ENCODE measurements at places on chromosomes 12 and 14.
A peak's percentile ranks its signal among the peaks of the same experiment; 100 is the strongest.

DNA sequence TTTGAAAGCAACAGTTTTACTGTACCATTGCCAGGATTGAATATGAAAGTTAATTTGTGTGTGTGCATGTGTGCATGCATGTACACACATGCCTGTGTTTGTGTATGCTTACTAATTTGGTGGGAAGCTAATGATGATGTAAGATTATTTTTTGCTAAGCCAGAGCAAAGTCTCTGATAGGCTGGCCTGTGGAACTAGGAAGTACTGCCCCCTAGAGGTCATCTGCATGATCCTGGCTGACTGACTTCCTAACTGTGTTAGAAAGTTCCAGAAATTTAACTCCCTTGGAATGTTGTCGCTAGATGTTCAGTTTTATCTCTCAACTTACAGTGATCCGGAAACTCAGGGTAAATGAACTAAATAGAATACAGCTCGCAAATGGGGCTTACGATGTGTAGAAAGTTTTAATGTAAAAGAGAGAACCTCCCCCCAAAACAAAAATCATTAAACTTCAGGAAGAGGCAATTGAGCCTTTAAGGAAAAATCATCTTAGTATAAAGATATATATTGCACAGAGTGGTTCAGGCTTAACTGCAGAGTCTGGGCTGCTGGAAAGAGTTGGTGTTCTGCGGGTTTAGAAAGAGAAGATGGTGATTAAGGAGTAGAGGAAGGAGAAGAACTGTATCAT, 34.3 kb upstream of the SLC38A1 start:
- DNase-seq, result no peak

DNA sequence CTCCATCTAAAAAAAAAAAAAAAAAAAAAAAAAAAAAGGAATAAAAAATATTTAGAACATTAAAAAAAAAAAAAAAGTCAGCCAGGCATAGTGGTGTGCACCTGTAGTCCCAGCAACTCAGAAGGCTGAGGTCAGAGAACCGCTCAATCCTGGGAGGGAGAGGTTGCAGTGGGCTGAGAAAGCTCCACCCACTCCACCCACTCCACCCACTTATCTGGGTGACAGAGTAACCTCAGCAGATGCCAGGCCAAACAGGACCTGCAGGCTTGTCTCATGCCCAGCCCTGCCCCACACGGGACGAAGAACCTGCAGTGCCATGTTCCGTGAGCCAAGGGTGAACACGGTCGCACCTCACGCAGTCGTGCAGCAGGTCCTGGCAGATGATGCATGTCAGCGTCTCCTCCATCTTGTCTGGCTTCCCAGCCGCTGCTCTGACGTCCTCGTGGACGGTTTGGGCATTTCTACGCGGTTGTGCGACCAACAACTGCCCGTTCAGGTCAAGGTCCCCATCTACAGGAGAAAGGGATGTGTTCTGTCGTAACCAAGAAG, 28.6 kb downstream of the CHFR start:
- DNase-seq, result no peak

- no peak for DNase-seq
Observed at GRCh38 chr12:121190523-121191031, 19.4 kb upstream of the P2RX4 start.

- DNase-seq, result peak; percentile 73
Observed at GRCh38 chr12:130818635-130819576, 20.1 kb downstream of the STX2 start.

- no peak for DNase-seq
Observed at GRCh38 chr12:121933522-121934308, 15.3 kb downstream of the CFAP251 start.

DNA sequence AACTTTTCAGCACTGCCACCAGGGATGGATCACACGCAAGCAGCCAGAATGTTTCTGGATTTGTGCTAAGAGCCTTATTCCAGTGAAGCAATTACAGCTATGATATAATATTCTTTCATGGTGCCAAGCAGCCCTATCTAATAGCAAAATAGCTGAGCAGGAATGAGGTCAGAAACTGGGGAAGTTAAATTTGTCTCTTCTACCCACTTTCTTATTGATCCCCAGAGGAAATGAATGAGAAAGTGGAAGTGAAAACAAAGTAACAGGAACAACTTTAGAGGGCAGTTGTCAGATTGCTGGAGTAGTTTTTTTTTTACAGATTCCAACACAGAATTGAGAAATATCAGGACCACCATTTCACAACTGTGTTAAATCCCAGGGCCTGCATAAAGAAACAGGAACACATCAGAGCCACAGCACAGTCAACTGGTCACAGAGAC, 44.8 kb downstream of the GCH1 start:
- DNase-seq, result no peak

DNA sequence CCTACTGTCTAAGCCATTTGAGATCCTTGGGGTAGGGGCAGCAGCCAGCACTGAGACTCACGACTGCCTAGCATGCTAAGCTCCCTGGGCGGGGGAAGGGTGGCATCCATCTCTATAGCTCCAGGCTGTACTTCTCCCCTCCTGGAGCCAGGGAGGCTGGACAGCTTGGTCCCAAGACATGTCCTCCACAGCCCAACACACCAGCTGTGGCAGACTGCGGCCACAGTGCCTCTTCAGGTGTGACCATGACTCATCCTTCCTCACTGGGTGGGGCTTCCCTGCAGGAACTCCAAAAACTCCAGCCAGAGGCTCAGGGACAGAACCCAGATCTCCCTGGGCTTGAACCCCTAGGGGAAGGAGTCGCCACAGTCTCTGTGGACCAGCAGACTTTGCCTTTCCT, 193.9 kb downstream of the GPHN start:
- DNase-seq, result no peak

GRCh38 chr14:104016873-104017650, 68.4 kb upstream of the ASPG start:
- no peak for DNase-seq

- DNase-seq, result no peak
Observed at GRCh38 chr12:13573698-13574321, 377.3 kb downstream of the EMP1 start.

GRCh38 chr14:50113381-50114035, 2.9 kb downstream of the VCPKMT start:
- no peak for DNase-seq

- DNase-seq, result no peak
Observed at GRCh38 chr12:48263617-48264016, 60.5 kb upstream of the OR10AD1 start.

GRCh38 chr14:28766469-28766955, at the start of gene FOXG1:
TSS of gene FOXG1 (plus strand) at chr14:28766787. CDS start at chr14:28767280, 493 bp downstream.
- no peak for DNase-seq

DNA sequence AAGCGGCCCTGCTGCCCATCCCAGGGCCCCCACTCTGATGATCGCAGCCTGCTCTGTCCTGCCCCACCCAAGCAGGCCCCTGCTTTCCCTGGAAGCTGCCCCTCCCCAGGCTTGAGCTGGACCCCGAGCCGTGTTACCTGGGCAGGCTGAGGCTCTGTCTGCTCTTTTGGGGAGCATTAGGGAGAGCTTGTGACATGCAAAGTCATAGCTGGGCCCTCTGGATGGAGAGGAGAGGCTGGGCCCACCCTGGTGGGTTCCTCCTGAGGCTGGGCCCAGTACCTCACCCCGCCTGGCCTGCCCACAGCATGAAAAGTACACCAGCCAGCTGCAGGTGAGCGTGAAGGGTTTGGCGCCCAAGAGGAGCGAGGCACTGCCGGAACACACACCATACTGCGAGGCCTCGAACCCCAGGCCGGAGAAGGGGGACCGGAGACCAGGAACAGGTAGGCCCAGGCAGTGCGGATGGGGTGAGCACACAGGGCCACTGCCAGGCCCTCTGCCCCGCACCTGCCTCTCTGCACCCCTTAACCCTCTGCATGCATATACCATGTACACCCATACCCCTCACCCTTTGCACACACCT, 15.0 kb downstream of the CEP170B start:
- DNase-seq, result peak; percentile 9

DNA sequence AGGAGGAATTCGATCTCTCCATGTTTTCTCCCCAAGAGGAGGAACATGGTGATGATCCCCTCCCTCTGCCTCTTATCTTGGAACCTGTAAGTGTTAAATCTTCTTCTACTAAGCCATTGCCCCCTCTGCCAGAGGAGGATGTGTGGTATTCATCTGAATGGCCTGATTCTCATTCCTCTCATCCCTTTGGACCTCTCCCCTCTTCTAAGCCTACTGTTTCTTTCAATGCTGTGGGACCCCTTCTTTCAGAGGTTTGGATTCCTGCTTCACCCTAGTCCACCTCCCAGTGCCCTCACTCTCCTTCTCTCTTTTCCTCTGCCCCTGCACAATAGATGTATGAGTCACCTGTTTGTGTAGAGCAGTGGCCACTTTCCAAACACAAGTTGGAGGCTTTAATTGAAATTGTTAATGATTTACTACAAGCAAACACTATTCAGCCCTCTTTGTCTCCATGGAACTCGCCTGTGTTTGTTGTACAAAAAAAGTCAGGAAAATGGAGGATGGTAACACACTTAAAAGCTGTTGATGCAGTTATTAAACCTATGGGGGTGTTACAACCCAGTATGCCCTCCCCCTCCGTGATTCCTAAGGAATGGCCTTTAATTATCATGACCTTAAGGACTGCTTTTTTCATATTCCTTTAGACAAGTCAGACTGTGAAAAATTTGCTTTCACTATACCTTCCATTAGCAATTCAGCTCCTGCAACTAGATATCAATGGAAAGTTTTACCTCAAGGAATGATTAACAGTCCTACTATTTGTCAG, 192.1 kb upstream of the ALG10B start:
- DNase-seq, result no peak

- DNase-seq, result peak; percentile 6
Observed at GRCh38 chr12:10551375-10551774, 45.7 kb downstream of the EIF2S3B start.

- no peak for DNase-seq
Observed at GRCh38 chr12:50105913-50106450, 2.2 kb downstream of the GPD1 start.

GRCh38 chr12:50111395-50111692, 692 bp upstream of the COX14 start:
- DNase-seq, result no peak

GRCh38 chr14:105930572-105930971, 404.2 kb downstream of the TMEM121 start:
- DNase-seq, result no peak

GRCh38 chr12:127083008-127083949, 1183.7 kb upstream of the TMEM132C start:
- DNase-seq, result no peak

DNA sequence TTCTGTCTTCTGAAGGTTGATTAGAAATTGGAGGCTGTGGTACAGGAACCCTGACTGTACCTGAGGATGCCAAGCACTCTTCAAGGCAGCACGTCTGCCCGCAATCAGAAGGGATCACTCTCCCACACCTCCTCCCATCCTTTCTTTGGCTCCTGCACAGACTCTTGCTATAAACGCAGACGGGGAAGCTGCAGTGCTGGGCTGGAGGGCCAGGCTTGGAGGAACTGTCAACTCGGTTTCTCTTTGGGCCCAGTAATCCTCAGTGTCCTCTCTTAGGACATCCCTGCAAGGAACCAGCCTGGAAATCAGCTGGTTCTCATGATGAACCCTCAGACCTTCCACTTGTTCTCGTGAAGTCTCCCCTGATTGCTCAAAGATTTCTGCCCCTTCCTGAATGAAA, 201.4 kb downstream of the ADGRD1 start:
- no peak for DNase-seq

DNA sequence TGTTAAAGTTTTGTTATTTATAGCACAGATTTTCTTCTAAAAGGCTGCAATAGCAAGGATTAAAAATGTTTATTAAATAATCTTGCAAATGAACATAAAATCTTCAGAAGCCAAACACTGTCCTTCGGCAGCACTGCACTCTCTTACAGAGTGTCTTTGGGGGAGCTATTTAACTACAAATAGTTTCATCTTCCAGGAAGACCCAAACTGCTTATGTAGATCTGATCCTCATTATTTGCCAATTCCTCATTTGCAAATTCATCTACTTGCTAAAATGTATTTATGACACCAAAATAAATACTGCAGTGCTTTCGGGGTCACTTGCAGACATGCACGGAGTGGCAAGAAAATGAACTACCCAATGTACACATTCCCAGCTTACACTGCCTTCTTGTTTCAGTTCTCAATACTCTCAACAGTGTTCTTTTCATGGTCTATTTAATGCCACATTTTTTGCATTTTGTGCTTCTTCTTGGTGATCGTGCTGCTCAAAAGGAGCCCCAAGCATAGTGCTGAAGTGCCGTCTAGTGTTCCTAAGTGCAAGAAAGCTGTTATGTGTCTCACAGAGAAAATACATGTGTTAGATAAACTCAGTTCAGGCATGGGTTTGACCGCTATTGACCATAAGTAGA, 128.1 kb downstream of the PRKD1 start:
- DNase-seq, result no peak

GRCh38 chr12:112836736-112837628, 45.4 kb downstream of the RPH3A start:
- DNase-seq, result no peak

All from heart right ventricle (tissue), 16 donors.